ENCODE measurements at places on chromosomes 2 and 18.

DNA sequence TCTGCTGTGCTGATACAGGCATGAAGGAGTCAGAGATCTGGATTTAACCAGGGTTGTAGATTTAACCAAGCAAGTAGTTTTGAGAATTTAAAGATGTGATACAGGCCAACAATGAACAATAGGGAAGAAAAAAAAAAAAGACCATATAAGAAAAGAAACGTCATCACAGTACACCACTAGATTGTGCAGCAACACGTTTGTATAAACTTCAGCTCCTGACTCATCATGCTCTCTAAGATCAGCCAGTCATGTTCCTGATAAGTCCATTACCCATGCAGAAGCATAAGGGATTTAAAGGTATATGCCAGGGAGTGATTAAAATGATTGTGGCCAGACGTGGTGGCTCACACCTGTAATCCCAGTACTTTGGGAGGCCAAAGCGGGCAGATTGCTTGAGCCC lies 22.3 kb upstream of the ERICH2 start:
- DNase-seq, result no peak

GRCh38 chr2:74457129-74457548 lies 1.1 kb upstream of the WBP1 start:
- DNase-seq, result no peak

DNA sequence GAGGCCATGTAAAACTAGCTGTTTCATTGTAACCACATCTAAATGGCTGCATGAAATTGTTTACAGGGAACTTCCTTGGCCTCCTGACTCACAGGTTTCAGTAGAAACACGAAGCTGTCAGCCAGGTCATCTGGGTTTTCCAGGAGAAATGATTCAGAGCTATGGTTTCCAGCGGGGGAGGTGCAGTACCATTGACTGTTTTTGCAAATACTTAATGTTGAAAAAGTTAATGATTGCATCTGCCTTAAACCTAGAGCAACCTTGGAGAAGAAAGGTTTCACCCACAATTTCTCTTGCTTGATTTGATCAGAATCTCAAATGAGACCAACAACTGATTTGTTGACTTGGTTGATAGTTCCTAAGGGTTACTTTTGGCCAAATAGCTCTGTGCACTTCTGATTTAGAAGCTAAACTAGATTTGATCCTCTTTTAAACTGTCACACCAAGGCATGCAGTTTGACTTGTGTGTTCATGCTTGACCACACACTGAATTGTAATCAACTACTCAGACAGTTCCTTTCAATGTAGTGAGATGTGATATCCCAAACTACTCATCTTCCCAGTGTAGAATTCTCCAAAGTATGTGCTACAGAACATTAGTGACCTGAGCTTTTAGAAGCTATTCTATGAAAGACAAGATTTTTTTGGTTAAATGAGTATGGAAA lies 193.5 kb upstream of the CHST9 start:
- DNase-seq, result no peak

DNA sequence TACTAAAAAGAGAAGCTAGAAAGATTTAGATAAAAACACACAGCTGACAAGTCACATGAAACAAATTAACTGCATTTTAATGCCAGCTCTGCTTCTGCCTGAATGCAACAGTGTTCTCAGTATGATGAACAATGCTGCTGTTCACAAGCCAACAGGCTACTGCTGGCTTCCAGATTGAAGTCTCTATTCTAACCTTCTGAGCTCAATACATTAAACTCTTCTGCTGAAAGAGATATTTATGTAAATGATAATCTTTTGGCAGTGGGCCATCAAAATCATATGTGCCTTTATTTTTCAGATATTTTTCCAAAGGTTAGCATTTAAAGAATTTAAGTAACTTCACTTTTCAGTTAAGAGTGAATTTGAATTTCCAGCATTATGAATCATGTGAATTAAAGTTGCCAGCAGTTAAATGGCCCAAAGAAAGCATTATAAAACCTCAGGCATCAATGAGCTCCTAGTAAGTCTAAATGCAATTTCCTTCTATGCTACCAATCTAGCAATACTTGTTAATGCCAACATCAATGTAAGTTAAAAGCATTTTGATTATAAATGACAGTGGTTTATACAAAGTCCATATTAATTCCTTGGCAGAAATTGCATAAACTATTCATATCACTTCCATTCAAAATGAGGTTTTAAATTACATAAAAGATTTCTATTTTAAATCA lies 72.4 kb downstream of the ID2 start:
- DNase-seq, result no peak

DNA sequence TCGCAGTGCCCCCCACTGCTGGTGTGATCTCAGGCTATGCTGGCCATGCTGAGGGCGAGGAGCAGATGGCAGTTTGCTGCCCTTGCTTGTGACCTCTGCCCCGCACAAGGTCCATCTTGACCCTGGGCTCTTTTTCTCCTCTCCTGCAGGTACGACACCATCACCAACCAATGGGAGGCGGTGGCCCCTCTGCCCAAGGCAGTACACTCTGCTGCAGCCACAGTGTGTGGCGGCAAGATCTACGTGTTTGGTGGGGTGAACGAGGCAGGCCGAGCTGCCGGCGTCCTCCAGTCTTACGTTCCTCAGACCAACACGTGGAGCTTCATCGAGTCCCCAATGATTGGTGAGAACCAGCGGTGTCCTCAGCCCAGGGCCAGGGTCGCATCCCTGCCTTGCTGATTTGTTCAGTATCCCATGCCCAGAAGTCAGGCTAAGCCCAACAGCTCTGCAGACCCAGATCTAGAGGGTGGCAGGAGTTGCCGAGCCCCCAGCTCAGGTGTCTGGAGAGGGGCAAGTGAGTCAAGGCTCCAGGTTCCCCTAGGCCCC lies 223.8 kb downstream of the ATAD2B start:
- DNase-seq, result no peak

GRCh38 chr2:119464981-119465380 lies 33.3 kb downstream of the TMEM37 start:
- DNase-seq, result no peak

- no peak for DNase-seq
Measured at GRCh38 chr2:71602581-71602980, 149.2 kb downstream of the DYSF start.

DNA sequence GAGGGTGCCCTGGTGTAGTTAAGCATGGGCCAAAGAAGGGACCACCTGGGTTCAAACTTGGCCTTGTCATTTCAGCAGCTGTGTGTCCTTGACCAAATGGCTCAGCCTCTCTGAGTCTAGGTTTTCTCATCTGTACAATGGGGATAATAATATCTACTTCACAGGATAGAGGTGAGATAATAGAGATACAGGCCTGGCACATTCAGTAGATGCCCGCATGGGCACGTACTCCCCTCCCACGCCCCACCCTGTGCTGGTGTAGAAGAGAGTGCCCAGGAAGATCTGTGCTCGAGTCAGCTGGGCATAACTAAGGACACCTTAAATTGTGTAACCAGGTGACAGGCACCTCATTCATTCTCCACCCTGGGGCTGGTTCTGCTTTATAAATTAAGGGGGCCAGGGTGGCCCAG lies 8.4 kb upstream of the TMEM185B start:
- DNase-seq, result peak; percentile 27

DNA sequence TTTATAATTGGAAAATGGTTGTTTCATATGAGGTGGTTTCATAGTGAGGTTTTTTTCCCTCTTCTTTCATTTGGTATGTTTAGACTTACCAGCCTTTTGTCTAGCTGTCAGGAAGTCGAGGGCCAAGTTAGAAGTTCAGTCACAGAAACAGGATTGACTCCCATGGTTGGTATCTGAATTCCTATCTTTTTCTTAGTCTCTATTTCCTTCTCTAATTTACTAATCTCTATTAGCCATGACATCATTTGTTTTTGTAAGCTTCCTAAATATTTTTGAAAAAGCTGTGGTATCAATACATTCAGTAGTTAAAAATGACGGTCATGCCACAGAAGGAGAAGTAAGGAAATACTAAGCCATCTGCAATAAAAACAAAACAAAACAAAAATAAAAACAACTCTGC lies 206.9 kb downstream of the CCDC85A start:
- DNase-seq, result no peak

- no peak for DNase-seq
Measured at GRCh38 chr2:58540681-58541080, 299.6 kb upstream of the FANCL start.

GRCh38 chr2:200861617-200862155 lies 2.8 kb downstream of the CLK1 start:
- no peak for DNase-seq

GRCh38 chr2:172643142-172643541 lies 87.3 kb downstream of the PDK1 start:
- DNase-seq, result no peak

- no peak for DNase-seq
Measured at GRCh38 chr2:54364409-54364808, 91.7 kb upstream of the SPTBN1 start.

DNA sequence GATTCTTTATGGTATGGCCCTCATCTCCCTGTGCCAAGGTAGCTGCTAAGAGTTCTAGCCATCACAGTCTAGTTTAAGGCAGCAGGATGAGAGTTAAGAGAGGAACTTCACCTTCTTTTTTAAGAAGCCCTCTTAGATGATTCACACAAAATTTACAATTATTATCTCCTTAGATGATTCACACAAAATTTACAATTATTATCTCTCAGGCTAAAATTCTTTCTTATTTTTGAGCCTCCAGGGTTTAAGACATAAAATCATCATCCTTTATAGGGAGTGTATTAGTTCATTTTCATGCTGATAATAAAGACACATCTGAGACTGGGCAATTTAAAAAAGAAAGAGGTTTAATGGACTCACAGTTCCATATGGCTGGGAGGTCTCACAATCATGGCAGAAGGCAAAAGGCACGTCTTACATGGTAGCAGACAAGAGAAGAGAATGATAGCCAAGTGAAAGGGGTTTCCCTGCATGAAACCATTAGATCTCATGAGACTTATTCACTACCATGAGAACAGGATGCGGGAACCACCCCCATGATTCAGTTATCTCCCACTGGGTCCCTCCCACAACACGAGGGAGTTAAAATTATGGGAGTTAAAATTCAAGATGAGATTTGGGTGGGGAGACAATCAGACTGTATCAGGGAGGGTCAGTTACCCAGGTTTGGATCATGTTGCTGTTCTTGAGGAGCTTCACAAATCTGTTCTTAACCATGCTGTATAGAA lies 133.0 kb upstream of the MYO3B start:
- DNase-seq, result no peak

GRCh38 chr18:57077786-57078552 lies 68.9 kb upstream of the BOD1L2 start:
- DNase-seq, result peak; percentile 5

DNA sequence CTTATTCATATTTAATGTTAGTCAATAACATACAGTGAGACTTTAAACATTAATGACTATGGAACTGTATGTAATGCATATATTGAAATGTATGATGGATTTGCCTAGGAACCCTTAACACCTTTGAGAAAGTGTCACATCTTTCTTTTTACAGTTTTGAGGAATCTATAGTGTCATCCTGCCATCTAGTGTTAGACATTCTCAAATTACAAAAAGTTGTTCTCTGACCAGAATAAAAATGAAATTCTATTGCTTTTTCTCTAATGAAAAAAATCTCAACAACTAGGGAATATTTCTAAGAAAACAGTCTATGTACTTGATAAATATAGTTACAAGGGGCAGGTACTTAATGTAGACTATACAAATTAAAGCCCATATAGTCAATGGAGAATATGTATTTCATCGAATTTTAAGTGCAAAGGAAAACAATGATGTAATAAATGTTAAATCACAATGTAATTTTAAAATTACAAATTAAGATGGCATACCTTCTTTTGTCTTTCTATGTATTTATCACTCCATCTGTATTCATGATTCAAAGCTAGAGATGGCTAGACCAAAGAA lies 5.1 kb upstream of the CALCRL start:
- no peak for DNase-seq

DNA sequence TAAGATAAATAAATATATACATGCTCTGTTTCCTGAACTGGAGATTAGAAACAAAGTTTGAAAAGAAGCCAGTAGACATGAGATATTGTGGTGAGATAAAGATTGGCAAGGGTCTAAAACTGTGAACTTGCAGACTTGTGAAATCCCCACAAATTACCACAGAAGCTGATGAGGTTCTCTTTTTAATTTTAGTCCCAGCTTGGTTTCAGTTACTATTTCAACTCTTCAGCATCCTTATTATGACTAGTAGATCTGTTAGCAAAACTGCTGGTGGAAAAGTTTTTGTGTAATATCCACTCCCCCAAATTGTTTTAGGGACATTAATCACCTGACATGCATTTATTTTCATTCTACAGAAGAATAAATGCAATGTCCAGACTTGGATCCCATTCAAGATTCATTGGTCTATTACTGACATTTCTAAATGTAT lies 20.8 kb downstream of the RASGRP3 start:
- DNase-seq, result no peak

DNA sequence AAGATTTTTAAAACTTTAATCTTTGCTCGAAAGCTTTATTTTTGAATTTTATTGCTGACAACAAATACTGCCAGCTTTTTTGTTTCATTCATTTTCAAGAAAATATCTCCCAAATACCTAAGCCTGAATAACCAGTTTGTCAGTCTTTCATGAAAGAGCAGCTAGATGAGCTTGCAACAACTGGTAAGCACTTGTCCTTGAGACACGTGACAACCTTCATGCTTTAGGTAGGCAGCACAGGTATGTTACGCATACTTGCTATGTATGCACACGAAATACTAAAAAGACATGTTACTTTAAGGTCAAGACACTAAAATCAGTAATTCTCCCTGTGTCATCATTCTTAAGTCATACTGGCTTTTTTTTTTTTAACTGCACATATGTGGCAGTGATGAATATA lies 12.3 kb downstream of the CEBPZ start:
- DNase-seq, result no peak

- DNase-seq, result no peak
Measured at GRCh38 chr2:64905338-64906024, 83.7 kb upstream of the SLC1A4 start.

- no peak for DNase-seq
Measured at GRCh38 chr2:203796248-203797010, 71.1 kb upstream of the CTLA4 start.

GRCh38 chr2:241904011-241904718 lies 34.6 kb downstream of the RTP5 start:
- DNase-seq, result no peak
